H7 (cell line): ENCODE measurements at places on chromosomes 2 and 18. TPM values are rescaled to one million over a fixed set of nuclear protein-coding genes. Genes with fewer than 3 reads are reported as not detected.

The ABCG5 gene
- total RNA-seq = not detected in 2 replicates

The UCN gene
- 0.66 TPM in 1 of 2 replicates, not detected in the other for total RNA-seq

The GGCX gene
- 23.3 and 33.0 TPM in 2 replicates for total RNA-seq

The KCNG2 gene
- total RNA-seq = 0.14 and 0.18 TPM in 2 replicates

The BUB1 gene
- total RNA-seq = 136 and 169 TPM in 2 replicates

The MAB21L4 gene
- not detected in 2 replicates for total RNA-seq

The SLC35F6 gene
- total RNA-seq = 10.7 and 15.4 TPM in 2 replicates

DNA sequence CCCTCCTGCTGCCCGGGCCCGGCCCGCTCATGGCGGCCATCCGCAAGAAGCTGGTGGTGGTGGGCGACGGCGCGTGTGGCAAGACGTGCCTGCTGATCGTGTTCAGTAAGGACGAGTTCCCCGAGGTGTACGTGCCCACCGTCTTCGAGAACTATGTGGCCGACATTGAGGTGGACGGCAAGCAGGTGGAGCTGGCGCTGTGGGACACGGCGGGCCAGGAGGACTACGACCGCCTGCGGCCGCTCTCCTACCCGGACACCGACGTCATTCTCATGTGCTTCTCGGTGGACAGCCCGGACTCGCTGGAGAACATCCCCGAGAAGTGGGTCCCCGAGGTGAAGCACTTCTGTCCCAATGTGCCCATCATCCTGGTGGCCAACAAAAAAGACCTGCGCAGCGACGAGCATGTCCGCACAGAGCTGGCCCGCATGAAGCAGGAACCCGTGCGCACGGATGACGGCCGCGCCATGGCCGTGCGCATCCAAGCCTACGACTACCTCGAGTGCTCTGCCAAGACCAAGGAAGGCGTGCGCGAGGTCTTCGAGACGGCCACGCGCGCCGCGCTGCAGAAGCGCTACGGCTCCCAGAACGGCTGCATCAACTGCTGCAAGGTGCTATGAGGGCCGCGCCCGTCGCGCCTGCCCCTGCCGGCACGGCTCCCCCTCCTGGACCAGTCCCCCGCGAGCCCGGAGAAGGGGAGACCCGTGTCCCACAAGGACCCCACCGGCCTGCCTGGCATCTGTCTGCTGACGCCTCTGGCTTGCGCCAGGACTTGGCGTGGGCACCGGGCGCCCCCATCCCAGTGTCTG is 767 bp downstream of the RHOB start:
- peak; percentile 77 for DNase-seq

GRCh38 chr2:29227935-29228675 is 112.9 kb downstream of the CLIP4 start:
- no peak for DNase-seq

- DNase-seq = no peak
Measured at GRCh38 chr2:179588486-179589145, 272.8 kb downstream of the ZNF385B start.

DNA sequence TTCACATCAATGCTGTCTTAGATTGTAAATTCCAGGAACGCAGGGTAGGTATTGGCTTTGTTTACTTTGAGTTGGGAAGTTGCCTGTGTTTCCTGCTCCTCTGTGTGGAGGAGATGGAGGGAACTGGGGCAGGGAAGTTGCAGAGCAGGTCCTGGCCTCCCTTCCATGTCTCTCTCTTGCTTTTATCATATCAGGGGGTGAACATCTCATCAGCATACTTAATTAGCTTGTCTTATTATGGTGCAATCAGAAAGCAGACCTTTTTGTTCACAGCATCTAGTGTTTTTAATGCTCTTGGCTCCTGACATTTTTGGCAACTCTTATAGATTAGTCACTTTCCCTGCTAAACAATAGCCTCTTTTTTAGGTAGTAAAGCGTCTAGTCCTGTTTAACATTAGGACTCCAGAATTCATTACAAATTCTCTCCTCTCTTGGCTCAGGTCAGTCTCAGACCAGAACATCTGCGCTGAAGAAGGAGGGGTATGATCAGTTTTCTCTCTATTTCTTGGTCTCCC is 11.5 kb upstream of the DIPK1C start:
- no peak for DNase-seq

DNA sequence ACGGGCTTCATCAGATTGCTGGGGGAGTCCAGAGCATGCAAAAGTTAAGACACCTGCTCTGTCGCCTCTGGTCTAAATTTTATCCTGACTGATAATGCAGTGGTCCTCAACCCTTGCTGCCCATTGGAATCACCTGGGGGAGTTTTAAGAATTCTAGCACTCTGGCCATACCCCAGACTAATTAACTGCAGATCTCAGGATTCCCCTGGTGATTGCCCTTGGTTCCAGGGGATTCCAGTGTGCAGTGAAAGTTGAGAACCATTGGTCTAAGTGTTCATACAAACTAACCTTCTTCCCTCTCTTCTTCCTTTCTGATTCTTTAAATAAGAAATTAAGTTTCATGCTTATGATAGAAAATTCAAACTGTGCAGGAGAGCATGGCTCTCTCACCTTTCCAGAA is 105.7 kb upstream of the MGAT5 start:
- no peak for DNase-seq

DNA sequence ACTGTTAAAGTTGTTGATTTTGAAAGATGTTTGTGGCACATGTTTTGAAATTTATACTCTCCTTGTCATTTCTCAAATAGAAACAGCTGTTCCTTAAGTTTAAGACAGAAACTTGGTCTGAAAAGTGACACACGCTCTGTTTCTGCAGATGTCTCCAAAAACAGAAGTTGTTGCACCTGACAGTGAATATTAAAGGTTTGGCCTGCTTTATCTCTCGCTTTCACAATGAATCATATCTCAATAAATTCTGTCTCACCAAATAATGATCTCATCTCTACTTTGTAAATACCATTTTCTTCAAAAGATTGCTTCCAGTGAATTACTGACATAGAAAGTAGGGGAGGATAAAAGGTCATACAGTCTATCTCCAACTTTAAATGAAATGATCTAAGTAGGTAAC is 294.9 kb upstream of the SYT4 start:
- no peak for DNase-seq

DNA sequence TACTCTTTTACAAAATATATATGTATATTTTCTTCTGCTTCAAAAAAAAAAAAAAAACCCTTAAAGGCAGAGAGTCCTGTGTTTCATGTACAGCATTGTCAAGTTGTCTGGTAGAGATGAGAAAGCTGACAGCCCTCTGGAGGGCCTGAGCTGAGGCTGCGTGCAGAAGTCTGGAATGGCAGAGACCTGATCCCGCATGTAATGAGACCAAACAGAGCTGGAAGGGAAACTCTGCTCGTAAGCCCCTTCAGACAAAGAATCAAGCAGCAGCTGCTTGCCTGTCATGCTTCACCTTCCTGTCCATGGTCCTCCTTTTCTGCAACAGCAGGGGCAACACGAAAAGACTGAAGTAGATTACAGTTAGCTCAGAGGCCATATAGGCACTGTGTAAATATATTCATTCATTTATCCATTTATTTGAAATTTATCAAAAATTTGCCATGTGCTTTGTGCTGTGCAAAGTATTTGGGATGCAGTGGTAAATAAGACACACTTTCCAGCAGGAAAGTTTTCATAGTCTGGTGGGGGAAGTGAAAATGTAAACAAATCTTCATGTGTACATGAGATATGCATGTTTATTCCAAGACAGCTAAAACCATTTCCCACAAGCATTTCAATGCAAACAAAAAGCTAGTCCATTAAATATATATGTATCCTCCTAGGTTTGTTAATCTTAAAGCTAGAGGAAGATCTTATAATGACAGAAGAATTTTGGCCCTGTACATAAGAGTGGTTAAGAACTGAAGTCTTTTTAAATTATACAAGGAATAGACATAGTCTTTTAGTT is 912.7 kb downstream of the CPS1 start:
- no peak for DNase-seq

DNA sequence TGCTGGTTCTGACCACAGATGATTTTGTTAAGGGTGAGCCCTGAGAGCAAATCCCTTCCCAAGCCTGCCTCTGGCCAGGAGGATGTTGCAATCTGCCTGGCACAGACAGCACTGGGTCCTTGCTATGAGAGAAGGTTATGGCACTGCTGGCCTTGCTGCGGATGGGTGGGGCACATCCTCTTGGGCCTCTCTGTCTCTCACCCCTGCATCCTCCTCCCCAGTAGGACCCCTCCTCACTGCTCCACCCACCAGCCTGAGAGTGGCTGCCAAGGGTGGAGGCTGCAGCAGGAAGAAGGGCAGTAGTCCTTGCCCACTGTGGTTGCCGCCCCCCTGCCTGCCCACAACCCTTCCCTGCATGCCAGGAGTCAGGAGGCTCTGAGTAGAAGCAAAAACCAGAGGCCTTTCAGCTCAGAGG is 180.9 kb downstream of the ZBTB7C start:
- DNase-seq = no peak

DNA sequence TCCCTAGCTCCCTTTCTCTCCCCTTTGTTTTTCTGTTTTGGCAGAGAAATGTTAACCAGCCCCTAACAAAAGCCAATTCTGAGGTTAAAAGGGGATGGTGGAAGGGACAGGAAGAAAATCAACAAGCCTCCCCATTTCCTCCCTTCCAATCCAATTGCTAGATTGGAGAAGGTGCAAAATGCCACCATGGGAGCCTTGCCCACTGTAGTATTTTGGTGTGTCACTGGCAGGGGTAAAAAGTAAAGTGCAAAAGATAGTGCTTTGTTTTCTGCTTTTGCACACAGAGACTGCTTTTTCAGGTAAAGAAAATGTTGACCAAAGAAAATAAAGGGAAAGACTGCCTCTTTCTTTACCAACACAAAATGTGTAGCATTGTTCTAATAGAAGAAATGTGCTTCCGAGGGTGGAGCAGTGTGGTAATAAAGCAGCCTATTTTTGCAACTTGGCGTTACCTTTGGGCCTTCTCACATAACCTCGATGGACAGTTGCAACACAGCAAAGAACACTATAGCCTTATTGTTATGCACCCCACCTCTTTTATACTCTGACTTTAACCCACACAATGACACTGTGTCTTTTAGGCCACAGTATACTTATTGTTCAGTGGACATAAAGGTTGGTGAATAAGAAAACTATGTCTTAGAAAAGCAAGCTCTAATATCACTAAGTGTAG is 861.8 kb downstream of the BCL11A start:
- no peak for DNase-seq

DNA sequence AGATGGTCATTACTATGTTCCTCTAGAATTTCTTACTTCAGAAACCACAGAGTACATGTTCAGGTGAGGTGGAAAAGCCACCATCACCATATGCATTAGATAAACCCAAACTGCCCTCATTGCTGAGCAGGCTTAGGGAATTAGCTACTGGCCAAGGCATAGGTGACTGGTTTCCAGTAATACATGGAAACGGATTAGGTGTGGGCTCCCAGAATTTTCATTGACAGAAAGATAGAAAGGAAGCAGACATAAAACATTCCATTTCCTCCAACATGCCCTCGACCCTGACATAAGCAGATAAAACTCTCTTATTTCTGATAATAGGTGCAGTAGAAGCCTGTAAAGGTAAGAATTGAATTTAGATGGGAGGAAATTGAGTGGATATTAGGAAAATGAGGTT is 1466.1 kb downstream of the SUCLG1 start:
- DNase-seq = no peak

- peak; percentile 25 for DNase-seq
Measured at GRCh38 chr2:65344689-65345088, 87.7 kb downstream of the SPRED2 start.

DNA sequence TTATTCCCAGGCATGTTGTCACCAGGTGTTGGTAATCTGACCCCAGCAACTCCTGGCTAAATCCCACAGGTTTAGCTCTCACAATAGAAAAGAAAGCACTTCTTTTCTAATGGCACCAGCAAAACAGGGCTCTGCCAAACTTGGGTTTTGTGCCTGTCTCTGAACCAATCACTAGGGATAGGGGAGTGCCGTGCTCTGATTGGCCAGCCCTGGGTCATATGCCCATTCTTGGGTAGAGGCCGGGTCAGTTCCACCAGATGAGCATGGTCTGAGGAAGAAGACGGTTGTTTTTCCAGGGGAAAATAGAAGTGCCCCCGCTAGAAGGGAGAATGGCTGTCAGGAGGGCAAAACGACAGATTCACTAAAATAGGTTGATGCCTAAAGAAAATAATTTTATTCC is 14.7 kb downstream of the CDK15 start:
- peak; percentile 24 for DNase-seq

GRCh38 chr2:37390777-37391176 is 46.3 kb downstream of the QPCT start:
- DNase-seq = no peak

DNA sequence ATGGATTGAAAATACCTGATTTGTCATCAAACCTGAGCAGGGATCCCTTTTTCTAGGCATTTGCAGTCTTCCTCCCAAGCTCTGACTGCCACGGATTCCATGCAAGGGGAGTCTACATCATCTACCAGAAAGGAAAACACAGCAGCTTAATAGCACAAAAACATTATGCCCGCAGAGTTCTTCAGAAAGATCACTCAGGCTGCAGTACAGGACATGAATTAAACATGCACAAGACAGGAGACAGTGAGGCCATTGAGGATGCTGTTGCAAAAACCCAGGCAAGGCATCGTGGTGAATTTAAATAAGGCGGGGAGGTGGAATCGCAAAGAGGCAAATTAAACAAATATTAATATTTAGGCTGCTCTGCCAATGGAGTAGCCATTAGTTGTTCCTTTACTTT is 88.5 kb downstream of the MRPS9 start:
- no peak for DNase-seq

GRCh38 chr2:84939426-84940087 is 31.4 kb upstream of the KCMF1 start:
- DNase-seq = no peak

DNA sequence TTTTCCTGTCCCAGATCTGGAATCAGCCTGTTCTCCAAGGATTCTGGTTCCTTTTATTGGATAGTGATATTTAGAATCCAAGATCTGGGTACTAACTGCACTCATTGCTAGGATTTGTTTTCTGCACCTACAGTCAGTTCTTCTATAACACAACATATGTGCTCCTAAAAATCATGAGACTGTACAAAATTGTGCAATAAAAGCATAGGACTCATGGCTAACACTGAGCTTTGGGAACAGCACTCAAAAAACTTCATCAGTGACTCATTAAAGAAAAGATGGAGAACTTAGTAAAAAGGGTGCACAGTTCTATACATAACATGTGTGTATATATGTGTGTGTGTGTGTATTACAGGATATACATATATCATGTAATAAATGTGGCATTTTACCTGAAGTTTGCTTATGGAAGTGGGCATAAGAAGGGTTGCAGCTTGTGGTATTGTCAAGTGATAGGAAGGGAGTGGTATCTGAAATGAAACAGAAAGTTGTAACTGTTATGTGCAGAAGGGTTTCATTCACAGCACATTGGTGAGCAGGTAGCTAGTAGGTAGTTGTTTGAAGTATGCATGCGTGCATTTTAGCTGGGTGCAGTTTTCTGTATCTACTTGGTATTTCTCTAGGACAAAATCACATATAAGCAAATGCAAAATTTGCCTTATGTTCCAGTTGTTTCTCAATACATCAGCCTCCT is 5.9 kb upstream of the SCYGR2 start:
- DNase-seq = no peak
